Stimulated activated CD8-positive, alpha-beta memory T cell treated with anti-CD3 and anti-CD28 coated beads, Interleukin-4, amount 100 ng/mL, for 1 hour (primary cell): ENCODE measurements at places on chromosomes 2 and 18.

DNA sequence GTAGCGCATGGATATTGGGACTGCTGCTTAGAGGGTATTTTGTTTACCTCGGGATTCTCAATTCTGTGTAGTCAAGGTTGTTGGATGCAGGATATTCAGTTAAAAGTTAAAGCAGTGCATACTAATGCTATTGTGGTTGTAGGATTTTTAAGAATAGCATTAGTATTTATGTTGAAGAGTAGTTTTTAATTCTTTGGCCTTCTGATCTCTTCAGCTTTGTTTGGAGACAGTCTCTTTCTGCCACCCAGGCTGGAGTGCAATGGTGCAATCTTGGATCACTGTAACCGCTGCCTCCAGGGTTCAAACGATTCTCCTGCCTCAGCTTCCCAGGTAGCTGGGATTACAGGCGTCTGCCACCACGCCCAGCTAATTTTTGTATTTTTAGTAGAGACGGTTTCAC, 1.5 kb downstream of the RHBDD1 start:
- DNase-seq = no peak

GRCh38 chr2:8653485-8653884, 28.4 kb upstream of the ID2 start:
- no peak for DNase-seq

- no peak for DNase-seq
These were observed 31.4 kb downstream of the ATF2 start for GRCh38 chr2:175136334-175137215.

DNA sequence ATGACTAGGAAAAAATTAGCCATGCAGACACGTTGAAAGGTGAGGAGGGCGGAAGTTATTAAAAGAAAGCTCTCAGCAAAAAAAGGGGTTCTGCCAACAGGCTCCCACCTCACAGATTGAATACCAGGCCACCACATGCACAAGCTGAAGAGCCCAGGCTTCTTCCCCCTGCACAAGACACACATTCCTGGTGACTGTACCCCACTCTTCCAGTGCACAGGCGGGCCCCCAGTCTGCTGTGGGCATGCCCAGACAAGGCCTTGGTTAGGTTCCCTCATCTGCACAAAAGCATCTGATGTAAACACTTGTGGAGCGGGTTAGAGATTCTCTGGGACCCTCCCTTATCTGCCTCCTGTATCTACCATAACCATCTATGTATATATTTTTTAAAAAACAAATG, 81.7 kb downstream of the AGPS start:
- no peak for DNase-seq

DNA sequence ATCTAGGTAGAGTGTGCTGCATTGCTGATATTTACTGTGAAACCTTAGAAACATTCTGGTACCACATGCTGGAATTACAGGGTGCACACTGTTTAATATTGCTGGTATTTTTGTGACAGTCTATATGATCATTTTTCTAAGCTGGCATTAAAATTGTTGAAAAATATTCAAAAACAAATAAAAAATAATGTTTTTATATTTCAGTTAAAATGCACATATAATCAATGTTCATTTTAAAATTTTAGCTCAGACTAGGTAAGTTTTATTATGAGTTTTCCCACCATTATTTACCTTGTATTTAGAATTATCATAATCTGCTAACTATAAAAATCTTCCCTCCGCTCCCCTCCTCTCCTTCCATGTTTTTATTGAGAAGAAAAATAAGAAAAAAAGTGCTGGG, 283.9 kb upstream of the EPC2 start:
- no peak for DNase-seq

DNA sequence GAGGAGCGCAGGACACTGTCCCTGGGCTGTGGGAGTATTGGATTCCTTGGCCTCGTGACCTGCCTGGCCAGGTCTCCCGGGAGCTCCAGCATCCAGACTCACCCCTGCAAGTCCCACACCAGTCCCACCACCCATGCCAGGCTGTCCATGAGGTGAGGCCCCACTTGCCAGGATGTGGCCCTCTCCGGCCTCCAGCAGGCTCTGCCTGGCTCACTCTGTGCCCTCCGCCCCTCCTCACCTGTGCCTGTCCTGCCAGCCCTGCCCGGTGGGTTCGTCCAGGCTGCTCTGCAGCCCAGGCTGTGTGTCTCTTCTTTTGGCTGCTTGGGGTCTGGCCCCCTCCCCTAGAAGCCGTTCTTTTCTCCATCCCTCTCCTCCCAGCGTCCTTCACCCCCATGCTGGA, 436.8 kb upstream of the MYT1L start:
- no peak for DNase-seq

DNA sequence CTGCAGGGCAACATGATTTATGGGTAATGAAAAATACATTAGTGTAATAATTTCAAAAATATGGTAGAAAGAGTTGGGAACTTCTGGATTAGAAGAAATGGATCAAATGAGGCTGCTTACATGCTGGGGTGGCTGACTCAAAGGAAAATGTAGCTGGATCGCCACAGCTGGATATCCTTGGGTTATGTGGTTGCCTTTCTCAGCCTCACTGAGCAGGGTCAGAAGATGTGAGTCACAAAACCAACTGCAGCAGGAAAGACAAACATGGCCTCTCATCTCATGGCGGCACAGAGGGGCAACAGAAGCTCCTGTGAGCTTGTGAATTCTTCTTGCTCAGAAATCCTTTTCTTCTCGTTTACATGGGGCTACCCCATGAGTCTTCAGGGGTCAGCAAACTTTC, 317.1 kb upstream of the SPRED2 start:
- DNase-seq = no peak

DNA sequence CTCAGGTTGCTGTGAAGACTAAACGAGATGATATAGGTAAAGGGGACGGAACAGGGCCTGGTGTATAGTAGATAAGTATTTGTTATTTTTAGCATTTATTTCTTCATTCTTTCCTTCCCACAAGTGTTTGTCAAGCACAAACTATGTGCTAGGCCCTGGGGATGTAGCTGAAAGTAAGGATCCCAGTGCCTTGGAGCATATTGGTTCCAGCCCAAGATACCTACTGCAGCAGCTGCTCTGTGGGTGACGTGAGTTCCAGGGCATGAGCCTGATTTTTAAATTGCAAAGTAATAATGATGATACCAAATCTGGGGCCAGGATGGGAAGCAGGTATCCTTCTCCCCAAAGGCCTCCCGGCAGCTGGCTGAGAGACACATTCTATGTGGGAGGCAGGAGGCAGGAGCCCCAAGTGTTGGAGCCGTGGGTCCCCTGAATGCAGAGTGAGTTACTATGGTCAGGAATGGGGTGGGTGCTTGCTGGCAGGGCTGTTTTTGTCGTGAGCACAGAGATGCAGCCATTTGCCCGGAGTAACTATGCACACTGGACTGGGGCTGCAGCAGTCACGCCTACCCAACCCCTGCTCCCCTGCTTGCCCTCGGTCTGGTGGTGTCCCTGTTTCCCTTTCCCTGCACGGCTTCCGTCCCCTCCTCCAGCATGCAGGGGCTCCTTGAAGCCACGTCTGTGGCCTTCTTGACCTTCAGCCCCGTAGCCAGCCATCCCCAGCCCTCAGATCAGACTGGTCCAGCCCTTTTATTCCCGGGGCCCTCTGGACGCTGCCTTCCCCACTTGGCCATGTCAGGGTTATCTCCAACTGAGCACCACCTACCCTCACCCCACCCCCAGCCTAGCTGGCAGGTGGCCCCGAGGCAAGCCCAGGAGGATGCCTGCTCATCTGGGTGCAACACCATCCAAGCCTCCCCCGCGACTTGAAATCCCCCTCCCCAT, 52.4 kb downstream of the INHBB start:
- DNase-seq = no peak

DNA sequence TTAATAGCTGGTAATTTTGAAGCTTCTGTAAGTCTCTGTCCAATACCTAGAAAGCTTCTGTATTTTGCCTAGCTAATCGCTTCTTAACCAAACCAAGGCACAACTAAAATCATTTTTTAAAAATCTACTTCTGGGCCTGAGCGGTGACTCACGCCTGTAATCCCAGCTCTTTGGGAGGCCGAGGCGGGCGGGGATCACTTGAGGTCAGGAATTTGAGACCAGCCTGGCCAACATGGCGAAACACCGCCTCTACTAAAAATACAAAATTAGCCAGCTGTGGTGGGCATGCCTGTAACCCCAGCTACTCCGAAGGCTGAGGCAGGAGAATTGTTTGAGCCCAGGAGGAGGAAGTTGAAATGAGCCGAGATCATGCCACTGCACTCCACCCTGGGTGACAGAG, 148.6 kb upstream of the FIGN start:
- no peak for DNase-seq

DNA sequence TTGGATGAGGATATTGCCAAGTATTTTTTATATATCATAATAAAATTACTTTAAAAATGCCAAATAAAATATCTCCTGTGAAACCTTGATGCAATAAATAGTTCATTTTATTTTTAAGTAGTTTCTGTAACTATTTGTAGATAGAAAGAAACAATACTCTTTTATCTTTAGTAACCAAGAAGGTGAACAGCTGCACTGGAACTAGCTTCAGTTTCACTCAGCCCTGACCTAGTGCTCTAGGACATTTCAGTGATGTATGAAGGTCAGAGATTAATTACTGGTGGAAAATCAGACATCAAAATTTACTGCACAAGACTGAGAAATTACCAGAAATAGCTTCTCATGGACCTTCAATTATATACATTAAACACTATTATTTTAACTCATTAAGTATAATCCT, 1305.0 kb downstream of the CNTNAP5 start:
- DNase-seq = no peak

DNA sequence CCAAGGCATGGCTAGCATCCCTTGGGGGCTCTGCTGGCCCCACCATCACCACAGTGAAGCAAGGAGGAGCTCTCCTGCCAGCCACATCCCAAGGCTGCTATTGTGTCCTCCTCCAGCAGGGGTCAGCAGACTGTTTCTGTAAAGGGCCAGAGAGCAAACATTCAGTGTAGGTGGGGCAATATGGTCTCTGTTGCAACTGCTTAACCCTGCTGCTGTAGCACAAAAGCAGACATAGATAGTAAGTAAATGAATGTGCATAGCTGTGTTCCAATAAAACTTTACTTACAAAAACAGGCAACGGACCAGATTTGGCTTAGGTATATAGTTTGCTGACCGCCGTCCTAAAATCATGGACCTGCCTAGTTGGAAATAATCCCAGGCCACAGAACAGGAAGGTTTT, 36.4 kb upstream of the ZBTB7C start:
- DNase-seq = peak; percentile 54
